T-helper 1 cell (primary cell): ENCODE measurements at places on chromosomes 13 and 19.

GRCh38 chr19:375395-376110, 31.0 kb upstream of the MIER2 start:
- DNase-seq: no peak

- DNase-seq: no peak
Measured at GRCh38 chr19:33453265-33453664, 68.3 kb downstream of the PEPD start.

- DNase-seq: no peak
Measured at GRCh38 chr19:39182174-39182505, 14.6 kb upstream of the NCCRP1 start.

DNA sequence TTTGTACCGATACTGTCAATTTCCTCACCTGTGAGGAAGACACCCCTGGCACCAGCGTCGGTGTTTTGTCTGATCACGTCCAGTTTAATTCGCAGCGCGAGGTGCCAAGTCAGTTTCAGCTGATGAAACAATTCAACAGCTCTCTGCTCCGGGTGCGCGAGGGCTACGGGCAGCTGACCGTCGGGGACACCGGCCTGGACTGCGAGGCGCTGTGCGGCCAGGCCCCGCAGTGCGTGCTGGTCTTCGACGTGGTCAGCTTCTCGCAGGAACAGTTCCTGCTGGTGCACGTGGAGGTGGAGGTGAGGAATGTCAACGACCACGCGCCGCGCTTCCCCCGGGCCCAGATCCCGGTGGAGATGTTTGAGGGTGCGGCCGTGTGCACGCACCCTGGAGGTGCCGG, 171.5 kb downstream of the OLFM4 start:
- DNase-seq: no peak

DNA sequence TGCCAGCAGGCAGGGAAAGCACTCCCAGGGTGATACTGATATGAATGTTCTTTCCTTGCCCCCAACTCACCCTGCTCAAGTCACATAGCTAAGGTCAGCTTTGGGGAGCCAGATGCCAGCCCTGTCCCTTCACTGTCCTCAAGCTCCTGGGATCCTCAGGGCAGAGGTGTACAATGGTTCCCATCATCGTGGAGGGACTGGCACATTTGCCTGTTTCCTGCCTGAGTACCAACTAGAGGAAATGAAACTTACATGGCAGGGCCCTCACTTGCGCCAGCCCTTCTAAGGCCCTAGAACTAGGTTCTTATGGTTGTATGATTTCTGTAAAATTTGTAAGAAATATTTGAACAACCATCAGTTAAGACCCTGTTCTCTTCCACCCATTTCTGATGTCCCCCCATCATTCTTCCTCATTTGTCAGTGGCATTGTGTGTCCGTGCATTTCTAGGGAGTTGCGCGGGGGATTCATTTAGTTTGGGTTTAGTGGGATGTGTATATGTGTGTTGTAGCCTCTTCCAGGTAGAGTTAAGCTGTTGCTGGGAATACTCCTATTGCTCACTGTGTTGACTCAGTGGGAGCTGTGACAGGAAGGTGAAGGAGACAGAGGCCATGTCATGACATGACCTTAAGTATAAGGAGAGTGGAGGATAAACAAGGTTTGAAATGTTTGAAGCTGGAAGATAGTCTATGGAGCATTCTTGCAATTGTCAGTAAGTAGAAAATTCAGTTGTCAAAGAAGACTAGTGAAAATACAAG, 41.3 kb upstream of the RCBTB2 start:
- DNase-seq: no peak
